ENCODE measurements at places on chromosomes 1 and 21.

GRCh38 chr1:6397844-6398441 lies 4.4 kb upstream of the ACOT7 start:
- DNase-seq = no peak

- no peak for DNase-seq
Observed at GRCh38 chr1:212873518-212873917, 15.4 kb downstream of the FLVCR1 start.

DNA sequence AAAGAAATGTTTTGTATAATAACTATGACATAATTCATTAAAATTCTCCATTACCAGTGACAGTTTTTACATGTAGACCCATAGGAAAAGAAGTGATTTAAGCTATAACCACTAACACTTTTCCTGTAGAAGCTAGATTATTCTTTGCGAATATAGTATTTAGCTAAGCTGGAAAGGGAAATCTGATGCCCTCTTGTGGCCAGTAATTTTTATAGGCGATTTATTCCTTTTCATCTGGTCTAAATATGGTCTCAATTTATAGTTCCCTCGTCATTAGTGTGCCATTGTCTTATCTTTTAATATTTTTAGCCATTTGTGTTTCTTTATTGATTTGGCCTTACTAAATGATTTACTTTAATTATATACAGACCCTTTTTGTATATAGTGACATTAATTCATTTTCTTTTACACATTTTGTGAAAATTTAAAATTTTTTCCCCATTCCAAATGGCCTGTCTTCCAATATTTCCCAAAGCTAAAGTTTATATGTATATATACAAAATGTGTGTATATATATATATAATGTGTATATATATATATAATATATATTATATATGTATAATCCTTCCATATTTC lies 26.7 kb downstream of the BTG3 start:
- DNase-seq = peak; percentile 38

- DNase-seq = no peak
Observed at GRCh38 chr1:30417701-30418046, 305.7 kb downstream of the MATN1 start.

DNA sequence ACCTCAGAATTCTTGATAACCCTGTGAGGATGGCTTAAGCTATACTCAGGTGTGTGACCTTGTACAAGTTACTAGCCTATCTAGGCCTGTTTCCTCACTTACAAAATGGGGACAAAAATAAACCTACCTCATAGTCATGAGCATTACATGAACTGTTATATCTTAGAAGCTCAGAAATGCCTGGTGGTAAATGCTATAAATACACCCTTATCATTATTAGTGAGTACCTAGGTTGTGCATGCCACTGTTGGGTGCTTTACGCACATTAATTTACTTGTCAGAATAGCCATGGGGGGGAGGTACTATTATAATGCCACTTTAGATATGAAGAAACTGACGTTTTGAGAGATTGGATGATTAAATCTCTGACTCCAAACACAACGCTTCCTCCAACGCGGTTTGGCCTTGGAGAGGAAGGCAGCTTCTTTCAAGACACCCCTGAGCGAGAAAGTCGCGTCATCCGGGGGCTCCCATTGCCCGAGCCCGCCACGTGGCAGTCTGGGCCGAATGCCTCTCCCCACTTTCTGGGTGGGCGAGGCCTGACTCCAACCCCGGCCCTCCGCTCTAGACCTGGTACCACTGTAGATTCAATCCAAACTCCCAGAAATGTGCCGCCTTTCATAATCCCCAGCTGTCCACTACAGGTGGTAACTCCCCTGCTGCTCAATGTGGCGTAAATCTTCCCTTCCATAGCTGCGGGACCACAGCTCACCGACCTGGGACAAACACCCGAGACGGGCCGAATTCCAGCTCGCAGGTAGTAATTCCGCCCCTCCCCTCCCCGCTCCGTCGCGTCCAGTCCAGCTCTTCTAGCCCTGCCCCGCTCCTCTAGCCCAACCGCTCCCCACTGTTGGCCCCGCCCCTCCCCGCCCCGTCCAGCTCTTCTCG lies 771 bp upstream of the RAD54L start:
- DNase-seq = no peak

GRCh38 chr21:36059823-36060158 lies 535 bp downstream of the SETD4 start:
- DNase-seq = no peak

GRCh38 chr1:243845888-243846287 lies 4.2 kb downstream of the AKT3 start:
- DNase-seq = no peak

DNA sequence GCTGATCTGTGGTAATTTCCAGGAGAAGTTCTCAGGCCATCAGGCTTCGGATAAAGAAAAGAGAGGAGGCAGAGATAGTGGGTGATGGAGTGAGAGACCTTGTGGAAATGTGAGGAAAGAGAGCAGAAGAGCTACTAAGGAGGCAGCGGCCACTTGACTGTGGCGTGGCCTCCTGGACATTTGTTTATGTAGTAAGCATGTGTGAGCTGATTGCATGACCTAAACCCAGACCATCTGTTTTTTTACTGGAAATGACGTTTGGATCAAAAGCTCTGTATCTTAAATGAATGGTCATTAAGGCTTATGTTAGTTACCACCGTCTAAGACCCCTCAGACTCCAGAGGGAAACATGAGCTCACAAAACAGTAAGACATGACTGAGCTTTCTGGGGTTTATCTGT lies 13.6 kb downstream of the ATP1B1 start:
- DNase-seq = no peak

All from PC-9 (cell line).